ENCODE measurements at places on chromosomes 7 and 10.

GRCh38 chr7:2982831-2983230 lies 60.8 kb downstream of the CARD11 start:
- DNase-seq: no peak

GRCh38 chr10:24571870-24572450 lies 151.7 kb downstream of the ARHGAP21 start:
- no peak for DNase-seq

DNA sequence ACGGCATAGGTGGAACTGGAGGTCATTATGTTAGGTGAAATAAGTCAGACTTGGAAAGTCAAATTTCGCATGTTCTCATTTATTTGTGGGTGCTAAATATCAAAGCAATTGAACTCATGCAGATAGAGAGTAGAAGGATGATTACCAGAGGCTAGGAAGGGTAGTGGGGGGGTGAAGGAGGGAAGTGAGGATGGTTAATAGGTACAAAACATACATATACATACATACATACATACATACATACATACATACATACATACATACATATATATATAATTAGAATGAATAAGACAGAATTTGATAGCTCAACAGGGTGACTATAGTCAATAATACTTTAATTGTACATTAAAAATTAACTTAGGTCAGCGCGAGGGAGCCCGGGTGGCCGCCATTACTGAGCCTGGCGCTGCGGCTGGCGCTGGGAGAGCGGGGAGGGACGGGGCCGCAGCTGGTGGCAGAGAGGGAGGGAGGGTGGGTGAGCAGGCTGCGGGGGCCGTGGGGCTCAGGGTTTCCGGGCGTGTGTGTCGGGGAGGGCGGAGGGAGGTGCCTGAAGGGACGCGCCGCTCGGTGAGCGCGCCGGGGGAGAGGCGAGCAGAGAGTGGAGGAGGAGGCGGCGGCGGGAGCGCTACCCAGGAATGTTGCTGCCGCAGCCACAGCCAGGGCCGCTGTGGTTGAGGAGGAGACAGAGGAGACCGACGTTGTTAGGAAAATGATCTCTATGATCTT lies 85.8 kb upstream of the EGFR start:
- peak; percentile 57 for DNase-seq

DNA sequence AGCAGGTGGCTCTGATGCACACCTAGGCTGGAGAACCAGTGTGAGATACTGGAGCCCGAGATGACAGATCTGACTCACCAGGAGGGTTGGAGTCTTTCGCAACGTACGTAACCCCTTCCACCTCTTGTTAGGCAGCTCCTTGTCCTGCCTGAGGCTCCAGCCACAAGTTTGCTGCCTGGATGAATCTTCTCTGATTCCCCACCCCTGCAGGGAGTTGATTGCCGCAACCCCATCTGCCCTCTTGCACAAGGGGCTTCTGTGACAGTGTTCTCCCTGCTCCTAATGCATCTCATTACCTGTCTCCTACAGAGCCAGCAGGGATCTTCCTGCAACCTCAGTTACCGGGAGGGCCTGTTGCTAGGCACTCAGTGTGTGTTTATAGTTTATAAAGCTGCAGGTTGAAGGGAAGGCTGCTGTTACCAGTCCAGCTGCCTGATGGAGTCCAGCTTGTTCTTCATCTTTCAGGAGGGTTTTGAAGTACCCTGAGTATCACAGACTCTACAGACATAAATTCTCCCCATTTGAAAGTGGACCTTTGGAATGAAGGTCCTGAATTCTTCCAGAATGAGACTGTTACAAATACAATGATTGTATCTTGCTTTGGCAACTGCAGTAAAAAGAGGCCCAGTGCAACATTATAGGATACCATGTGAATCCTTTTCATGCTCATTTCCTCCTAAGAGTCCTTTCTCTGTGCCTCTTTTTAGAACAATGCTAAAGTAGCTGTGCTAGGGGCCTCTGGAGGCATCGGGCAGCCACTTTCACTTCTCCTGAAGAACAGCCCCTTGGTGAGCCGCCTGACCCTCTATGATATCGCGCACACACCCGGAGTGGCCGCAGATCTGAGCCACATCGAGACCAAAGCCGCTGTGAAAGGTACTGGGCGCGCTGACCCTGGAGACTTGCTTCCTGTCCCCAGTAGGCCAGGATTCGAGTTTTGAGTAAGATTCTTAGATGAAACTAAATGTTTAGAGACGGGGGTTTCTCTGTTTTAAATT lies 6.5 kb downstream of the MDH2 start:
- no peak for DNase-seq

DNA sequence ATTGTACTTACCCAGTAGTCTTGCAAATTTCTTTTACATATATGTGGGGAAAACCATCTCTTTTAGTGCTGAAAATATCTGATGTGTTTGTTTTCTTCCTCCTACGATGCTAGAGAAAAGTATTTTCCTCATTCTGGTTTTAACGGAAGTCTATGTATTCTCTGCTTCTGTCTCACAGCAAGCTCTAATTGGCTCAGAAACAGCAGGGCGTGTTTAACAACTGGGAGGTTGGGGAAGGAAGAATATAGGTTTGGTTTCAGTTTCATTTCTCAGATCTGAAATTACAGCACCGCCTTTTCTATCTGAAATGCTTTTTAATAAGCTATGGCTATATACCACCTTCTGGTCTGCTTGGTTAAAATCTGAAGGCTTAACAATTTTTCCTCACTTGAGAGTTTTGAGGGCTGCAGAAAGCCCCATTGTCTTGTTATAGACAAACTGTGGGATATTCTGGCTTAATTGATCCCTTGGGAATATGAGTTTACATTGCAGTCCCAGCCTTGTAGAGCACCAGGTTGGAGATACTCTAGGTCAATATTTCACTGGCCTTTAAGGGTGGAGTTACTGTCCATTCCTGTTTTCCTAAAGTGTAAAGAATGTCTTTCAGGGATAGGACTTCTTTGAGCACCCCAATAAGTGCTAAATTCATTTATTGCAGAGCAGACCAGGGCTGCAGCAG lies at the start of gene SAMD9:
Gene SAMD9 (minus strand): TSS at position 128 of the 679 bp plus-strand sequence. CDS start 11,882 bp downstream, outside the sequence.
- DNase-seq: no peak

DNA sequence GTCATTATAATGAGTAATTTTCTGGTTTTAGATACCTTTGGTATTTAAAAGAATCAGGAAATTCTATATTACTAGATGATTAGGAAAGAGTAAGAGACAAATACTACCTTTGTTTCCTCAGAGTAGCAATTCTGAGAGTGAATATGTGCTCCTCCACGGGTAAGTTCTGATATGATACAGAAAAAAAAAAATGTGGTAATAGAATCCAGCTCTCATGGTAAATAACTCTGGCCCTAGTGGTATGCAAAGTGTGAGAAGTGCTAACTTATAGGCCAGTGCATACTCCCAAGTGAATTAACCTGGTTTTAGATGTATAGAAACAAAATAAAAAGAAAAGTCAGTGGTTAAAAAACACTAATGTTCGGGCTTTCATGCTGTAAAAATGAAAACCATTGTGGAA lies 512.6 kb upstream of the SEMA3D start:
- DNase-seq: no peak

GRCh38 chr10:23892296-23892695 lies 316.6 kb upstream of the KIAA1217 start:
- DNase-seq: no peak

DNA sequence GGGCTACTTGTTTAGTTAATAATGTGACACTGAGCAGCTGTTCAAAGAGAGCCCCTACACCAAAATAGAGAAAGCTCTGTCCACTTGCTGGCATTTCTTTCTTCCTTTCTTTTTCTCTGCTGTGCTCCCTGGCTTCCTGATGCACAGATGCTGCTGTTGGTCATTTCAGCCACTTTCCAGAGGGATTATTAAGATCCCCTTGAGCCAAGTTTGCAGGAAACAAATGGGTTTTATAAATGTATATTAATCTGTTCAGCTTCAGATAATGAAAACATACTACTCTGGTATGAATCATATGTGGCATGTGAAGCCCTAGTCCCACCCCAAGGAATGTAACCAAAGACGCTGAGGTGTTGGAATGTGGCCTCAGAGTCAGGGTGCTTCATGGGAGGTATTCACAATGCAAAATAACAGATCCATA lies 638.2 kb upstream of the FZD8 start:
- DNase-seq: no peak

DNA sequence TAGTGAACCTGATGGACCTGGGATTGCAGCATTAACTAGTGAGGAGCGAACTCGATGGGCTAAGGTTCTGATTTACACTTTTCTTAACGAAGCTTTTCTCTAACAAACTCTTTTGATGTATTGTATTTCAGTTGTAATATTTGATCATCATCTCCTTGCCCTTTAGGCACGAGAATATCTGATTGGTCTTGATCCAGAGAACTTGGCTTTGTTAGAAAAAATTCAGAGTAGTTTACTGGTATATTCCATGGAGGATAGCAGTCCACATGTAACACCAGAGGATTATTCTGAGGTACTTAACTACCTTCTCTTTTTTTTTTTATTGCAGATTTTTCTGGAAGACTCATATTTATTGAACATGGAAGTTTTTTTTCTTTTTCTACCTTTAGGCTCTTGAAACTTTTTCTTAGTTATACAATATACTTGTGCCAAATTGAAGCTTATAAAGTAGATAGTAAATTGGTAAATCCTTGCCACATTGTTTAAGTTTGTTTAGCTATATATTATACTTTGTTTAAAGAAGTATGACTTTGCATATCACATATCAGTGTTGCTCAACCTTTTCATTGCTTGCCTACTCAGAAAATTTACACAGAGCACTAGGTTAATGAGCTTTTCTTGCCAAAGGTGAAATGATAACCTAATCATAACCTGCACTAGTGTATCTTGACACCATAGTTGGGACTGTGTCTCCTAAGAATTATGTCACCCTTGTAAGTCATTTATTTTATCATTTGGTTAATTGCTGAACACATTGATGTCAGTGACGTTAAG lies 30.4 kb downstream of the CROT start:
- no peak for DNase-seq

DNA sequence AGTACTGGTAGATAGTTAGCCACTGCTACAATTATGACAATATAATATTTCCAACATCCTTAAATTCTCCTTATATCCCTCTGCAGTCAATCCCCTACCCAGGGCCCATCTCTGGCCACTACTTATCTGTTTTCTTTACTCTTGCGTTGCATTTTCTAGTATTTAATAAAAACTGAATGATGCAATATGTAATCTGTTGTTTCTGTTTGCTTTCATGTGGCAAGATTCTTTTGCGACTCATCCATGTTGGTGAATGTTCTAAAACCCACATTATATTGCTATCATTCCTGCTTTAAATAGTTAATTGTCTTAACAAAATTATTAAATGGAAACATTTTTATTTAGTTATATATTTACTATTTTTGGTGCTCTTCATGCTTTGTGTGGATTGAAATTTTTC lies 338.5 kb downstream of the MDFIC start:
- DNase-seq: no peak

Measured in nucleus accumbens (tissue), 56 donors.